ENCODE measurements at places on chromosomes 7 and 10. TPM values are rescaled to one million over a fixed set of nuclear protein-coding genes. Genes with fewer than 3 reads are reported as not detected.

The KLLN gene
- 0.56 TPM for total RNA-seq

GRCh38 chr7:4085937-4086691 lies 596.0 kb upstream of the FOXK1 start:
- no peak for DNase-seq

GRCh38 chr10:101832325-101832771 lies 11.3 kb downstream of the KCNIP2 start:
- DNase-seq: no peak

GRCh38 chr10:69261184-69261583 lies 17.1 kb upstream of the HK1 start:
- no peak for DNase-seq

DNA sequence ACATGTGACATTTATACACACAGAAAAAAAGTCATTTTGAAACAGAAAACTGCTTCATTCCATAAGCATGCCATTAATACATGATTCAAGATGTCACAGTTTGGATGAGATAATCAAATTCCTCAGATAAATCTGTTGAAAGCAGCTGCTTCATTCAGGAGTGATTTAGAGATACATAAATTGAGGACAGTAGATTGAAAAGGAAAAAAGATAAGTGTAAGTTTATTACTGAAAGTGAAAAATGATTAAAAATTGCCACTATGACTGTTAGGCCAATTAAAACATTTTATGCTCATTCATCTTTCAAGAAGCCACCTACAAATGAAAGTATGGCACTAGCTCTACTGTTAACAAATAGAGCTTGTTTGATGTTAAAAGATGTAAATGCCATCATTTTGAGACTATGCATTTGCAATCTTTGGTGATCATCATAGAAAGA lies 136.9 kb upstream of the CDK6 start:
- no peak for DNase-seq

GRCh38 chr7:33129806-33130153 lies 416 bp downstream of the BBS9 start:
- DNase-seq: no peak

DNA sequence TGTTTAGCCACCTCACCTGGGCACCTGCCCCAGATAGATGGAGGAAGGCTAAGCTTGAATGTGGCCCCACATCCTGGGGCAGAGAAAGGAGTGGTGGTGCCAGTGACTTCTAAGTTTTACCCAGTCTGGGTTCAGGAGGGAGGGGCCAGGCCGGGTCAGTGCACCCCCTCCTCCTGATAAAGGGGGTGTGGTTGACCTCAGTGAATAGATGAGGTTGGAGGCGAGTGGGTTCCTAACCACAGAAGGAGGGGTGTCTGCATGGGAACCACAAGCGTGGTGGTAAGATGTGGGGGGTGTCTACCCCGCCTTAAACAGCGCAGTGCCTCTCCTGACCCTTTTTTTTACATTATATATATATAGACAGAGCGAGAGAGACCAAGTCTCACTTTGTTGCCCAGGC lies 105.3 kb upstream of the KCTD7 start:
- DNase-seq: no peak

- no peak for DNase-seq
These were observed 107.0 kb upstream of the PRSS1 start for GRCh38 chr7:142642316-142642715.

GRCh38 chr7:142012825-142013511 lies 17.3 kb downstream of the MGAM start:
- DNase-seq: no peak

DNA sequence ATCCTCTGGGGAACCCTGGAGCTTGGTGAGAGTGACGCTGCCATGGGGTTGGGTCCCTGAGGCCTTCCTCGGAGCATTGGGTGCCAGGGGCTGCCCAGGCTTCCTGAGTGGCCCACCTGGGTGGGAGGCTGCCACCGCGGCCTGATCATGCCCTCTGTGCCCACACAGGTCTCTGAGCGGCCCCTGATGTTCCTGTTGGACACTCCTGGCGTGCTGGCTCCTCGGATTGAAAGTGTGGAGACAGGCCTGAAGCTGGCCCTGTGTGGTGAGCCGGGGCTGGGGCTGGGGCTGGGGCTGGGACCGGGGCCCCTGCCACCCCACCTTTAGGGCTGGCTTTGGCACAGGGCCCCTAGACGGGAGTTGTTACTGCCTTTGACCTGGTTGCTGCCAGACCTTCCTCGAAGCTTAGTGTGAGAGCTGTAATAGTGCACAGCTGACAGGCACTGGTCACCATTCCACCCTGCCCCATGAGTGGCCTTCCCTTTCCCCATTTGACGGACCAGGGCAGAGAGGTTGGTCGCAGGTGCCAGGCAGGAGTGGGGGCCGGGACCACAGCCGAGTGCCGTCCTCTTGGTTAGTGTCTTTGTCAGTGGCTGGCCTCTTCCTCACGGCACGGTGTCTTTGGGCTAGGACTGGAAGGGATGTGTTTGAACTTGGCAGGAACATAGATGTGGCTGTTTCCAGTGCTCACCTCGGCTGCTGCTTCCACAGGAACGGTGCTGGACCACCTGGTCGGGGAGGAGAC lies 8.2 kb downstream of the MTG1 start:
- DNase-seq: no peak

- no peak for DNase-seq
These were observed 3.4 kb upstream of the ACTR3C start for GRCh38 chr7:150326657-150327268.

- DNase-seq: no peak
These were observed 327.5 kb upstream of the ZMIZ1 start for GRCh38 chr10:78740976-78741915.

All from left cardiac atrium (tissue), 4 donors.